Lower leg skin (tissue), 4 donors: ENCODE measurements at places on chromosomes 2 and 18. TPM values are rescaled to one million over a fixed set of nuclear protein-coding genes. Genes with fewer than 3 reads are reported as not detected.
A peak's percentile ranks its signal among the peaks of the same experiment; 100 is the strongest.

GRCh38 chr2:22442051-22442450, 942.9 kb upstream of the KLHL29 start:
- DNase-seq: no peak

GRCh38 chr2:20391951-20392699, 41.5 kb upstream of the PUM2 start:
- DNase-seq: peak; percentile 80

- DNase-seq: no peak
These were observed 18.4 kb downstream of the INPP4A start for GRCh38 chr2:98463081-98463481.

DNA sequence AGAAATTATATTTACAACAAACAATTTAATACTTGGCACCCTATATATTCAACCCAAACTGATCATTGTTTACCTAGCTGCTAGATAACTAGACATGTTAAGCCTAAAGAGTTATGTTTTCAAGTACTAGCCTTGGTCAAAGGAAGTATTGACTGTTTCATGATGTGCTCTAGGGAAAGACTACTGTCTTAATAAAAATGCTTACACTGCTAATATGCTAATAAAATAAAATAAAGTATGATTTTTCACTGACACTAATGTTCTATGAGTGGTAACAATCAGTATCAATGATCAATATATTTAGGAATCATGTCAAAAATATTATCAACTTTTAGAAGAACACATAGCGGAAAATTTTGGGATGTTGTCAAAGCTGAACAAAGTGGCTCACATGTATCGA, 225.5 kb downstream of the OSR1 start:
- DNase-seq: no peak

DNA sequence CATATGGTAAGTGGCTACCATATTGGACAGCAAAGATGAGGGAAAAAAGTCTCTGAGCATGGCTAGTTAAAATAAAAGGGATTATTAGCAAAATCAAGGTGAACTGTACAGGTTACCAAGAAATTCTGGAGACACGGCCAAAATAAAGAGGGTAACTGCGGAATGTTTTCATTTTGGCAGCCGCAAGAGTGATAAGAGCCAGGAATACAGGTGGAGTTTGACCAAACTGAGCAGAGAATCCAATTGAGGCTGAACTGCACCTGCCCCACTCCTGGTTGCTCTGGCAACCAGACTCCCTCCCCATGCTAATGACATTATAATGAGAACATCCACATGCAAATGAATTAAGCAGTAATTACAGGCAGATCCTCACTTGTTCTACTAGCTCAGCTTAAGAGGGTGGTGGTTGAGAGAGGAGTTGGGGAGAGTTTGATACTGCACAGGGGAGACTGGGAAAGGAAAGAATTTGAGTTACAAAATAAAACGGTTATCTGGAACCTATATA, 18.8 kb upstream of the EPHA4 start:
- no peak for DNase-seq

GRCh38 chr2:241291977-241292376, 23.5 kb downstream of the HDLBP start:
- peak; percentile 6 for DNase-seq

DNA sequence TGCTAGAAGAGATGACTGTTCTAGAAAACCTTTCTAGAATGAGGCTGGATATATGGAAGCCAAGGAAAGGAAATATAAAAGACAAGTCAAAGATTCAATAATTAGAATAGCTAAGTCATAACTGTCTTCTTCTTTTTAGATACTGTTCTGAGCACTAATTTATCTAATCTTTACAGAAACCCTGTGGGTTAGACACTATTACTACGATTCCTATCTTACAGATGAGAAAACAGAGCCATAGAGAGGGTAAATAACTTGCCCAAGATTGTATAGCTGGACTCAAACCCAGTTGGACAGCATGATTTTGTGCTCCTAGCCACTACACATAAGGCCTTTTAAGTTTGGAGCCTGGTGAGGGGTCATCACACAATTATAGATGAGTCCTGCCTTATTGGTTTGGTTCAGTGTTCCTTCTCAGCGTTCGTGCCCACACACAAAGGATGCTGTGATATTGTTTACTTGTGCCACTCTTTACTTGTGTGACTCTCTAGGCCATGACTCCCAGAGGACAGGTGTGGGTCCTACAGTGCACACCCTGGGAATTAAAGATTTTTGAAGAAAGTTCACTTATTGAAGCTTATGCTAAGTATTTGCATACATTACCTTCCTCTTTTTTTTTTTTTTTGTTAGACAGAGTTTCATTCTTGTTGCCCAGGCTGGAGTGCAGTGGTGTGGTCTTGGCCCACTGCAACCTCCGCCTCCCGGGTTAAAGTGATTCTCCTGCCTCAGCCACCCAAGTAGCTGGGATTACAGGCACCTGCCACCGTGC, 153.7 kb downstream of the PRKCE start:
- DNase-seq: no peak

DNA sequence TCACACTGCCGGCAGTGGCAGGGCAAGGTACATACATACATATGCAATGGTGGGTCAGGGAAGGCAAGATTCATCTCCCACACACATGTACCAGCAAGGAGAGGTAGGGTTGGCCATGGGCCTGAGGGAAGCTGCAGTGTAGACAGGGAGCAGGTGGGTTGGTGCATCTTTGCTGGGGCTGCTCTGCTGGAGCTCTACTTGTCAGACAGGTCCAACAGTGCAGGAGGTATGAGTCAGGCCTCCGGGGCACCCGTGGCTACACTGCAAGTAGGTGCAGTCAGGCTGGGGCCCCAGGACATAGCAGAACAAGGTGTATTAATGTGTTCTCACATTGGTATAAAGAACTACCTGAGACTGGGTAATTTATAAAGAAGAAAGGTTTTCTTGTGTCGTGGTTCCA, 281.1 kb upstream of the COL3A1 start:
- DNase-seq: no peak

DNA sequence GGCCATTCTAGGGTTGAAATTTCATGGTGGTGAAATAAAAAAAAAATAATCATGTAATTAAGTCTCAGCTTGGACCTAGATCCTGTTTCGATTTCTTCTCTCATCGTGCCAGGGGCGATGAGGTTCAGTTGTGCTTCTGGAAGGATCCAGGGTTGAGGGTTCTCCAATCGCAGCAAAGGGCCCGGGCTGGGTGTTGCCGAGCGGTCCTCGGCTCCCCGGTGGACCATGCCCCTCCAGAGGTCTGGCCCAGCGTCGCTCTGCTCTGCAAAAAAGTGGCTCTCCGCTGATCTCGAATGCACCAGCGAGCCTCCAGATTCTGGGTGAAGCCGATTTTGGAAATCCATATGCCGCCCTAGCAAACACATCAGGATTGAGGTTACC, 39.0 kb downstream of the EN1 start:
- no peak for DNase-seq

DNA sequence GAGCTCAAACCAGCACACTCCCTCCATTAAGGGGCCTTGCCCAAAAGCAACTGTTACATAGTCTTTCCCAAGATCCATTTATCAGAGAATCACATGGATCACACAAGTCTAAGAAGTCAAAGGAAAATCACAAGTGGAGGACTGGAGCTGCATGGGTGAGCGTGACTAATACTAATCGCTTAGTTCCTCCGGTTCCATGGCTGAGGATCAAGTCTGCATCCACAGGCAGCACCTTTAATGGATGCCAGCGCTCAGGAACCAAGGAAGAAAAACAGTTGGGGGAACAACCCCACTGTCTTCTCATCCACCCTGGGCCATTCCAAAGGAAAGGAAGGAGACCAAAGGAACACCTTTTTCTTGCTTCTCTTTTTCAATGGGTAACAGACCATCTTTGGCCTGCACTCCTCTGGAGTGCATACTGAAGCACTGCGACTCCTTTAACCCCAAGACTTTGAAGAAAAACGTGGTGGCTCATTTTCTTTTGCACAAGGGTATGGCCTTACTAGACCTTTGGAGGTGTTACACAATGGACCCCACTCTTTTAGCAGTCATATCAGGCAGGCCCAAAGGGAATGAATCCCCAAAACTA, 9.2 kb upstream of the WDR33 start:
- DNase-seq: no peak

GRCh38 chr18:34529358-34530335, 180.5 kb upstream of the DTNA start:
- no peak for DNase-seq

GRCh38 chr2:72114693-72115051, 33.0 kb downstream of the CYP26B1 start:
- DNase-seq: peak; percentile 84

GRCh38 chr2:60794271-60794863, 38.3 kb downstream of the PAPOLG start:
- DNase-seq: no peak

DNA sequence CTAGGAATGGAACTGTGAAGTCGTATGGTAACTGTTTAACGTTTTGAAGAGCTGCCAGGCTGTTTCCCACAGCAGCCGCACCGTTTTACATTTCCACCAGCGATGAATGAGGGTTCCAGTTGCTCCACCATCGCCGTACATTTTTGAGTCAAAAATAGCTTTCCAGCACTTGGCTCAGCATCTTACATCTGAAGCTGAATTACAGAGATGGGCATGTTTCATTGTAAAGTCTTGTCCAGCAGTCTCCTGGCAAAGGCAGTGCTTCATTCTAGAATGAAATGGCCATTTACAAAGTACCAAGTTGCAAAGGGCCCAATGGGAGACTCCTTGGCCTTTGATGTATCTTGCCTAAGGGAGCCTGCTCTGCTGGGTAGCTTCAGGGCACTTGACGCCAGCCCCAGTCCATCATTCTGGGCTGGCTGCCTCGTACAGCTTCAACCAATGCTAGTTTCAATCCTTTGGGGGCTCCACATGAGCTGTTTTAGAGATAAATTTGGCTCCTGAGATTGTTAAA, 45.1 kb downstream of the ATIC start:
- no peak for DNase-seq

GRCh38 chr2:202269585-202269984, 4.0 kb downstream of the NOP58 start:
- no peak for DNase-seq

- no peak for DNase-seq
These were observed 158.6 kb upstream of the DLX2 start for GRCh38 chr2:172261292-172261691.

DNA sequence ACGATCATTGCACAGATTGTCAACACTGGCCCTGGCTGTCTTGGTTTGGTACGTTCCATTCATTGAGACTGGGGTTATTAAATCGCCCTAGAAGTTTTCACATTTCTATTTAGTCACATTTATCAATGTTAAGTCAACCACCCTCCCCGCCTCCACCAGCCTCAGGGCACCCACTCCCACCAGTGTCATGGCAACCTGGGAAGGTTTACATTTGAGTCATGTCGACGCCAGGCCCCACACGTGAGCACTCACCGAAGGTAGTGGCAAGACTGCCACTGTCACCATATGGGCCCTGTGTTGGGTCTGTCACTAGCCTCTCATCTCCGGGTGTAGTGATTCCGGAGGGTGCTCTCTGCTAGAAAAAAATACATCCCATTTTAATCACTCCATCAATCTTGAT, 194.2 kb downstream of the TWIST2 start:
- no peak for DNase-seq

- DNase-seq: no peak
These were observed 417.4 kb downstream of the TNS1 start for GRCh38 chr2:217585362-217585761.

DNA sequence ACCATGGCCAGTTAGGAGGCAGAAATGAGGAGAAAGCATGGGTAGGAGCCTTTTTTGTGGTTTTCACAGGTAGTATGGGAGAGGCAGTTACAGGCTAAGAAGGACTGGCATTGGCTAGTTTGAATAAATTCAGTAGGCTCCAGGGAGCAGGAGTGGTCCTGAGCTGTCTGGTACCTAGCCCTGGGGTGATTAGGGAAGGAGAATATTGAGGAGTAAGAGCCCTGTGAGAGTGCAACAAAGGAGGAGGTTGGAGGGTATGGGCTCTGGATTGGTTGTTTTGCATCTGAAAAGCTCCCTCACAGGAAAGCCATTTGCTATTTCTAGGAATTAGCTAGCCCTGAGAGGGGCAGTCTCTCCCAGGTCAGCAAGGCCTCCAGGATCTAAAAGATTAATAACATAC, 13.3 kb upstream of the TCF7L1 start:
- no peak for DNase-seq

DNA sequence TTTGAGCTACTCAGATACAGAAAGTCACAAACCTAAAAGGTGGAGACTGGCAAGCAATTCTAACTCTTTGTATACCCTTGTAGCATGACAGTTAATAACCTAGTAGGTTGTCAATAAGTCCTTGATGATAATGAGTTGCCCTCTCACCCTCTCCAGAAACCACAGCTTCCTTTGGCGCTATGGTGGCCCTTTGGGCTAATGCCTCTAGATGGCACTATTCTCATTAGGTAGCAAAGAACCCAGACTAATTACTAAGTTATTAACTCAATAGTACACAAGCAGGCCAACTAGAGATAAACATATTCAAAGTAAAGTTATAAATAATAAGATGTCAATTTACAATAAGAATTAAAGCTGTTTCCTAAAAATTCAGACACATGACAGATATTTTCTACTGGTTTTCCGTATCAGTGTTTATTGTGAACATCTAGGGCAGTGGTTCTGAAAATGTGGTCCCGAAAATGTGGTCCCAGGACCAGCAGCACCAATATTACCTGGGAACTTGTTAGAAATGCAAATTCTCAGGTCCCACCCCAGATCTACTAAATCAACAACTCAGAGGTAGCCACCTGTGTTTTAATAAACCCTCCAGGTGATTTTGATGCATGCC, 41.1 kb downstream of the LDAH start:
- no peak for DNase-seq

GRCh38 chr2:11129598-11130449, 25.4 kb upstream of the SLC66A3 start:
- DNase-seq: no peak

DNA sequence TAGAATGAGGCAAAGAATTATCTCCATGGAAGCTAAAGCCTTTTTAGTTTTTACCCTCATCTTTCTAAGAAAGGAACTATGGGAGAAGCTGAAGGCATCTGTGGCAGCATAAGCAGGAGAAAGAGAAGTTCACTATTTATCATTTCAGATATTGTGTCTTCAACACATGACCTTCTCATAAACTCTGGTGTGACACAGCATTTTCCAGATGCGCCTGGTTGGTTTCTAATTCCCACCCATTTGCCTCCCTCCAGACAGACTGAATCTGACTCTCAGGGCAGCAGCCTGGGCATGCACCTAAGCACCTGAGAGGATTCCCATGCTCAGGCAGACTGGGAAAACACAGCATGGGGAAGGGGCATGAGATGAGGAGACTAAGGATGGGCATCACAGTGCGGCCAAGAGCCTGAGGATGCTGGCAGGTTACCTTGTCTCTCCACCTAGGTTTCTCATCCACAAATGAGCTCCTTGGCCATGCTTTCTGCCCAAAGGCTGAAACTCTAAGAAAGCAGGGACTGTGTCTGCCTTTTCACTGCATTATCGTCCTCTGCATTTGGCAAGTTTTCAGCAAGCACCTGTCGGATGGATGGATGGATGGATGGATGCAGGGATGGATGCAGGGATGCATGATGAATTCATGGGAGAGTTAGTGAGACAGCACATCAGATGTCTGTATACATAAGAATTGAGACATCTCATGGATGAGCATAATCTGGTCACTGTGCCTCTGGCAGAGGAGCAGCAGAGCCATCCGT, 28.8 kb upstream of the SULT1C4 start:
- DNase-seq: no peak

Gene ANKRD62
- total RNA-seq: not detected

Gene AOX1
- total RNA-seq: 19.0 TPM

Gene MAP3K19
- total RNA-seq: not detected

Gene PLGLB2
- 1.7 TPM for total RNA-seq

Gene ECEL1
- not detected for total RNA-seq

Gene COLEC12
- total RNA-seq: 5.2 TPM

Gene CPO
- not detected for total RNA-seq

Gene POTEJ
- total RNA-seq: not detected

Gene MAPK4
- 0.46 TPM for total RNA-seq

Gene ANKRD53
- not detected for total RNA-seq
